ENCODE measurements at places on chromosomes 5 and 9.

DNA sequence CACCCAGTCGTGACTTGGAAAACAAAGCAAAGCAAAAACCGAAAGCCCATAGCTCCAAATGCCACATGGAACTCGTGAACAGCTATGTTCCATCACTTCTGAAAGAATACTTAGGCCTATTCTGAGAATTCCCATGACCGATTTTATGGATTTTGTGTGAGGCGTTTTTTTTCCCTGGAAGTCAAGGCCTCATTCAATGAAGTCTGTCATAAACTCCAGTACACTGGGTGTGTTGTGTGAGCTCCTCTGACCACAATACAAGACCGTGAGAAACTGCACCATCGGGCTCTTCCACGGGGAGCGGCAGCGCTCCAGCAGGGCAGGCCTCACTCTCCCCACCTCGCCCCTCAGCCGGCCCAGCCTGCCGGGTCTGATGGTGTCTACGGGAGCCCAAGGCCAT, 209.5 kb downstream of the FANCC start:
- DNase-seq: no peak

GRCh38 chr5:95949810-95950209, 11.8 kb downstream of the ELL2 start:
- no peak for DNase-seq

GRCh38 chr5:18333841-18334240, 699.6 kb downstream of the TAF11L14 start:
- no peak for DNase-seq

DNA sequence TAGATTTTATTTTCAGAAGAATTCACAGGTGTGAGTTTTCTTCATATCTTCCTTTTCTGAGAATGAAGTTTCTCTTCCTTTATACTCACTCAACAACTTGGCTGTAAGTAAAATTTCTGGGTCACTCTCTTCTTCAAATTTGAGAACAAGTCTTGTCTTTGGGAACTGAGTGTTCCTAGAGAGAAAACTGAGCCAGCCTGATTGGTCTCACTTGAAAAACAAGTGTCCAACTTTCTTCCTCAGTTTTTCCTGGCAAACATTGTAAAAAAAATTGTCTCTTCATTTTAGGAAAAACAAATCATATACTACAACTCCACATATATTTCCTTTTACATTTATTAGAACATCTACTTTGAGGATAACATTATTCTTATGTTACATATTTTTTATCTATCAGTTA, 156.1 kb upstream of the GHR start:
- DNase-seq: no peak

DNA sequence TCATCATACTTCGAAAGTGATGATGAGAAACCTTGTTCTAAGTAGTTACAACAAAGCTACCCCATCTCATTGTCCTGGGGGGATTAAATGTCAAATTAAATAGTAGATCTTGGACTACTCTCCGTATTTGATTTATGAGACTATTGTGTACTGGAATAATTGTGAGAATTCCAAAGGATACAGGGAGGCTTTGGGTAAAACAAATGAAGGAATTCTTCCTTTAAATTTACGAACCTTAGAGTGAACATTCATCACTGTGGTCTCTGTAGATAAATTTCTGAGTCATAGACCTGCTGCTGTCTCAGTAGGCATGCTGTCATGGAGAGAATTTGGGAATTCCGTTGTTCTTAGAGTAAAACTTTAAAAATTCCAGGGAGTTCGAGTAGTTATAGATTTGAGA, 836.2 kb downstream of the DNAH5 start:
- no peak for DNase-seq

GRCh38 chr9:120708526-120709224, 5.6 kb downstream of the MEGF9 start:
- DNase-seq: no peak

DNA sequence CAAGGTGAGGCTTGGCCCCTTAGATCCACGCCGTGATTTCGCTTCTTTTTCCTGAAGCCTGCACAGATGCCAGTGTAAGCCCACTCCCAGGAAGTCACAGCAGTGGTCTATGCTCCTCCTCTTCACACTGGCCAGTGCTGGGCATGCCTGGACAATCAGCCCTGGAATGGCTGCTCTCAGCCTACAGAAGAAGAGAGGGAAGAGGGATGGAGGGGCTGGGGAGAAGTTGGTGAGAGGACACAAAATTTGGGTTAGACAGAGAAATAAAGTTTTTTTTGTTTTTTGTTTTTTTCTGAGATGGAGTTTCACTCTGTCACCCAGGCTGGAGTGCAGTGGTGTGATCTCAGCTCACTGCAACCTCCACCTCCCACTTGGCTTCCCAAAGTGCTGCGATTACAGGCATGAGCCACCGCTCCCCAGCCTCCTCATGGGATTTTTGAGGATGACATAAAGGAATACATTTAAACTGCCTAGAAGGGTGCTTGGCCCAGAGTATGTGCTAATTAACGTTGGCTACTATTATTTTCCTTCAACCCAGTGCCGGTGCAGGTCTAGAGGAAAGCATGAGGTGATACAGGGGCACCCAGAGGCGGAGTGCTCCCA, 830 bp downstream of the S100Z start:
- no peak for DNase-seq

- no peak for DNase-seq
These were observed 144.8 kb downstream of the HSPA4 start for GRCh38 chr5:133196441-133197085.
